Mucosa of descending colon (tissue), 3 donors: ENCODE measurements at places on chromosomes 3 and 15. TPM values are rescaled to one million over a fixed set of nuclear protein-coding genes. Genes with fewer than 3 reads are reported as not detected.

Gene FYCO1
- total RNA-seq = 27.7 TPM

- no peak for DNase-seq
Measured at GRCh38 chr3:197855571-197855970, 64.5 kb downstream of the LRCH3 start.

DNA sequence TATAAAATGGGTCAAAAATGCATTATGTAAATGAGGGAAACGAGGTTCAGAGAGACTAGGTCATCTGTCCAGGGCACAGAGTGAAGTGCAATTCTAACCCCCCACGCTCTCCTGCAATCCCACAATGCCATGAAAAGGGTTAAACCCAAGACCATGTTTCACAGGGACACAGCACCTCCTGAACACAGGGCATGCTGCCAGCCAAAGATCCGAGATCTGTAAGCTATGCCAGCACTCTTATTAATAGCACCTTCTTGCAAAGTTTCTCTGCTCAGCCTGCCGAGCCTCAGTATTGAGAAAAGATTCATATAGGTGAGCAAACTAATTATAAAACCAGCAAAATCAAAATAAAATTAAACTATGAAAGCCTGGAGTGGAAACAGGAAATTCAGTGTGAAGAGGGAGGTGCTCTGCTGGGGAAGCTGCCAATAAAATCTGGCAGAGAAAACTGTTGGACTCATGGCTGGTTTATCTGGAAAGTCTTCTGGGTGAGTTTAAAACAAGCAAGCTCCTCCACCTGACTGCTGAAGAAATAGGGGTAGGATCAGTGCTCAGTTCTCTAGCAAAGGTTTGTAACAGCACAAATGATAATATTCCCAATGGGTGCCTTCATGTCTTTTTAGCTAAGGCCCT, 50.3 kb downstream of the LRIG1 start:
- DNase-seq = no peak

Gene MORC1
- not detected for total RNA-seq

GRCh38 chr3:88203642-88204055, 53.9 kb downstream of the C3orf38 start:
- peak; percentile 86 for DNase-seq

Gene CLCN2
- 31.1 TPM for total RNA-seq

DNA sequence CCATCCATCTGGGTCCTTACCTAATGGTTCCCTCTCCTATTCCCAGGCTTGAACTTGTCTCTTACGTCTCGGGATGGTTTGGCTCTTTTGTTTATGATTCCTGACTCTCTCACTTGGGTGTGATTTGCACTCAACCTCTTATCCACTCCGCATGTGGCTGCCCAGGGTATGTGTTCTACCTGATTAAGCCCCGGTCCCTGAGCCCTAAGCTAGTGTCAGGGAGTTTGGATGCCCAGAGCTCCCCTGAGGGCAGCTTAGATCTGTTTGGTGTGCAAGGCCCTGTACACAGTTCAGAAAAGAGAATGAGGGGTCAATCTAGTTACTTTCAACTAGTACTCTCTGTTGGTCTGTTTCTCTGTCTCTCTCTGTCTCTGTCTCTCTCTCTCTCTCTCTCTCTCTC, 15.9 kb upstream of the STARD5 start:
- no peak for DNase-seq
